GM18507 (cell line): ENCODE measurements at places on chromosomes 7 and 10.

DNA sequence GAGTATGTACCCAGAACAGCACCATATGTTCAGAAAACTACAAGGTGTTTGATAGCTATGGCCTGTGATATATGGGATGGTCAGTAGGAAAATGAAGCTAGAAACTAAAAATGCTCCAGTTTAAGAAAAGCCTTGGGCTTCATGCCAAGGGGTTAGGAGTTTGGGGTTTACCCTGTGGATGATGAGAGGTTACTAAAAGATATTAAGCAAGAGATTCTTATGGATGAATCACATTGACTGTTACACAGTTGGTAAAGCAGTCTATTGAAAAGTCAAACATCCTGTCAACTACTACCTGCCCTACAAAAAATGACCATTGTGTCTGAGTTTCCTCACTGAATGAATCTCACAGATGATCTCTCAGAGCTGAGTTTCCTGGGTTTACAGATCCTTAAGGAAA lies 166.2 kb upstream of the INHBA start:
- DNase-seq, result no peak

- no peak for DNase-seq
Observed at GRCh38 chr7:71735961-71736556, 604.1 kb downstream of the GALNT17 start.

DNA sequence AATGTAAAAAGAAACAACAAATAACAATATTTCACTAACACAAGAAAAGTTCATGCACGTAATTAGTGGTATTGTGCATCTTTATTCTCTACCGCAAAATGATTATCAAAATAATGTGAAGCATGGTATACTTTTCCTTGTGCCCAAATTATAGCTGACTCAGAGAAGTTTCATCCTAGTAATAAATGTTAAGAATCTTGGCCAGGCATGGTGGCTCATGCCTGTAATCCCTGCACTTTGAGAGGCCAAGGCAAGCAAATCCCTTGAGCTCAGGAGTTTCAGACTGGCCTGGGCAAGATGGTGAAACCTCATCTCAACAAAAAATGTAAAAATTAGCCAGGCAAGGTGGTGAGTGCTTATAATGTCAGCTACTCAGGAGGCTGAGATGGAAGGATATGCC lies 105.0 kb downstream of the KMT2C start:
- DNase-seq, result no peak

DNA sequence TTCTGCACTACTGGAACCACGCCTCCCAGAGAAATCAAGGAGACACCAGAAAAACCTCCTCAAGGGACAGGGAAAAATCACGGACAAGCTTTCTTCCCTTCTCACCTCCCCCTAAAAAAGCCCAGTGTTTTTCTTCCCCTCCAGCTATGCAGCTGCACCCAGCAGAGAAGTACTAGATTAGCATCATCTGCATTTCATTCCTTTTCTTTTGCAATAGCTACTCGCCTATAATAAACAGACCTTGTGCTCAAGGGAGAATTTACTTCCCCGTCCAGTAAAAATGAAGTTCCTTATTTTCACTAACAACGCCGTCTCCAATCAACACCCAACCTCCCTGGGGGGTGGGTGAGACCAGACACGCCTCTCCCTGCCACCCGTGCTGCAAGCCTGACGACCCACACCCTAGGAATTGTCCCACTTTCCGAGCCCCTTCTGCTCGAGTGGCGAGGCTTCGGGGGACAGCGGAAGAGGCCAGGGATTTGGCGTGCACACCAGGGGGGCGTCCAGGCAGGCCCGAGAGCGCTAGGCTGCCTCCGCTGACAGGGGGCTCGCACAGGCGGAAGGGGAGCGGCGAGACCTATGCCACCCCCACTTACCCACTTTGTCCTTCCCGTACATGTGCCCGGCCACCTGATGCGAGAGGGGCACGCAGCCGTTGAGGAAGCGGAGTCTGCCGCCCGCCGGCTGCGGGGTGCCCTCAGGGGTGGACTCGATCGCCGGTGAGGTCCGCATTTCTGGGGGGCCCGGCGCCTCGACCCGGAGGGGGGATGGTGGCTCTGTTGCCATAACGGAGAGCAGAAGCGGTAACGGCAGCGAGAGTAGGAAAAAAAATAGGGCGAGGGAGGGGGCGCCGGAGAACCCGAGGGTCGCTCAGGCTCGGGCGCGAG lies 625 bp downstream of the IPMK start:
- no peak for DNase-seq

- DNase-seq, result no peak
Observed at GRCh38 chr10:21514818-21515351, 10.6 kb downstream of the SKIDA1 start.

- no peak for DNase-seq
Observed at GRCh38 chr10:123903621-123904020, 12.0 kb upstream of the CPXM2 start.

- no peak for DNase-seq
Observed at GRCh38 chr7:116542618-116543017, 17.8 kb downstream of the CAV1 start.

DNA sequence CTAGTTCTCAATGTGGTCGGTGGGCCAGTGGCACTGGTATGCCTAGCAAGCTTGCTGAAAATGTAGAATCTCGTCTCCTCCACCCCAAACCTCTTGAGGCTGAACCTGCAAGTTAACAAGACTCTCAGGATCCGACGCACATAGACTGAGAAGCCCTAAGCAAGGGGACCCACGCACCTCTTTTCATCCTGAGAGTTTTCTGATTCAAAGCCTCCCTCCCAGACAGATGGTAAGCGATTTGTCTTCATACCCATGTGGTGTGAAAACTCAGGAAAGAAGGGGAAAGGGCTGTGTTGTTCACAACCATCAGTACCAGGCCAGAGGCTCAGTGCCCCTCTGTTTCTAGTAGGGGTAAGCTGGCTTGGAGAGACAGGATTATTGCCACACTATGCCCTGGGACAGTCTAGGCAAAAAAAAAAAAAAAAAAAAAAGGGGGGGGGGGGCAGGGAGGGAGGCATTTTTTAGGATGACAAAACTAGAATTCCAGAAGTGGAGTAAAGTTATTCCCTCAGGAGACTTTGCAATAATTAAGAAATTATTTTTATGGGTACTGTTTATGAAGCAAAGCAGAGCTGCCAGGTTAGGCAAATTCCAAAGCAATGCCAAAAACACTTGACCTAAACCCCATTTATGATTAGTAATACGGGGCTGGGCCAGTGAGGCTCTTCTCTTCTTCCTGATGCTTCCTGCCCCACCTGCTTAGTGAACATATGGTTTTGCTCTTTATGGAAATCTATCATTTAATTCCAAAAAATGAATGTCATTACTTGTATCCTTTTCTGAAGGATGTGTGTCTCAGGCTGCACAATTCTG lies 117.6 kb upstream of the PDLIM1 start:
- DNase-seq, result no peak

GRCh38 chr7:5679048-5679812 lies 102.2 kb downstream of the RNF216 start:
- no peak for DNase-seq
